ENCODE measurements at places on chromosomes 6 and 20.
A peak's percentile ranks its signal among the peaks of the same experiment; 100 is the strongest.

DNA sequence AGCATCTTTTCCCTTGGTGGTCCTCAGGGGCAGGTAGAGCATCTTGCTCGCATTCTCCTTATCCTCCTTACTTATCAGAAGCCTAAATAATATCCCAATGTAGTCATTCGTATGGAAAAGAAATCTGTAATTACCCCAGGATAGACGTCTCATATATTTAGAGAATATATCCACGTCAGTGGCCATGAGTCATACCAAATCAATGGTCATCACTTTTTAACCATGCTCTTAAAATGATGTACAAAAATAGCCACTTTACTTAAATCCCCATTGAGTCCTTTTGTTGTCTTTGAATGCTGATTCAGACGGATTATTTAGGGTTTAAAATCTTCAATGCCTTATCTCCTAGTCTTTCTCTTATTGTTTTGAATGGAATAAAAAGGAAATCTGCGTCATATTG is 231.7 kb upstream of the STXBP5 start:
- no peak for DNase-seq

DNA sequence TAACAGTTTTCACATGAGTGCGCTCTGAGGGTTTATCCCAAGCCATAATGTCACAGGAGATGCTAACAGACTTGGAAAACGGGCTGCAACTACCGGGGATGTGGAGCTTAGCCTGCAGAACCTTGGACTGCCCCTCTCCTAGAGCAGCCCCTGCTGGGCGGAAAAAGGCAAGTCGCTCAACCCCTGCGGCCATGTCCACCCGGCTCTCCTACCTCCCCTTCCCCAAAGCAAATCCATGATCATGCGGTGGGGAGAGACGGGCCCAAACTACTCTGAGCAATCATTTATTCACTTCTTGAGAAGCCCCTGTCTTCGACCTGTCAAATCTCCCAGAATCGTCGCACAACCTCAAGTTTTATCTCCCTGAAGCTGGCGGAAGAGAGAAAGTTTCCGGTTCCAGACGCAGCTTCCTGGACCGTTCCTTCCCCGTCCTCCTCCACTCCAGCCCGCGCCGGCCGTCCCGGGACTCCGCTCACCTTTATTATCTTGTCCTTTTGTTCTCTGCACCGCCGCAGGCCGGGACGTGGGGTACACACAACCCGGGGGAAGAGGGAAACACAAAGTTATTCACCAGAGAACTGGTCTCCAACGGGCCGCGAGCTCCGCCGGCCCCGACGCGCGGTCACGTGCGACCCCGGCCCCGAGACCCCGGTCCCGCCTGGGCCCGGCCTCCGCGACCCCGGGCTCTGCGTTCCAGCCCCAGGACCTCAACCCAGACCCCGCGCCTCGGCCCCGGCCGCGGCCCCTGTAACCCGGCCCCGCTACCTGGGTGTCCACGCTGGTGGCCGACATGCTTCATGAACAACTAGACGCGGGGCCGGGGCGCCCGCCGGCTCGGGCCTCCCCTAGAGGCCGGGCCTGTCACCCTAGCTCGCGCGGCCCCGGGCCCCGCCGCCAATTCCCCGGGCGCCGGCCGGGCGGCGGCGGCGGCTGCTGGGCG is 560 bp downstream of the YTHDF1 start:
- DNase-seq = no peak

GRCh38 chr20:45452772-45453691 is 16.5 kb upstream of the WFDC2 start:
- no peak for DNase-seq

- DNase-seq = no peak
These were observed 58.3 kb downstream of the IPCEF1 start for GRCh38 chr6:154298297-154298696.

GRCh38 chr6:166417285-166417691 is 34.5 kb upstream of the MPC1 start:
- no peak for DNase-seq

- no peak for DNase-seq
These were observed 72.3 kb downstream of the CDYL start for GRCh38 chr6:4848382-4849068.

DNA sequence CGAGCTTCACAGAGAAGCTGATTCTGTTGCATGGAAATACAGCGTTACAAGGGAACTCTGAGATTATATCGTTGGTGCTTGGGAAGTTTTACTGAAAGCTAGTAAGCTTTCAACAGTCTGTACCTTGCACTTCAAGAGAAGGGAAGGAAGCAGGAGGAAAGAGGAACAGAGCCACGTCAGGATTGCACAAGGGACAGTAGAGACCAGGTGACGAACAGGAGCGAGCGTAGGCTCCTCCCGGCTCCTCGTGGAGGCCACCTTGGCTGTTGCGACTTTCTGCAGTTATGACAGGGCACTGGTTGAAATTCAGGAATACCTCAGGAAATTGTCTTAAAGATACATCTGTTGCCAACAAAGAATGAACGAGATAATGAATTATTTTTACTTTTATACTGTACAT is 18.8 kb downstream of the RTF2 start:
- no peak for DNase-seq

- DNase-seq = no peak
These were observed 34.2 kb upstream of the B4GALT5 start for GRCh38 chr20:49747707-49748524.

DNA sequence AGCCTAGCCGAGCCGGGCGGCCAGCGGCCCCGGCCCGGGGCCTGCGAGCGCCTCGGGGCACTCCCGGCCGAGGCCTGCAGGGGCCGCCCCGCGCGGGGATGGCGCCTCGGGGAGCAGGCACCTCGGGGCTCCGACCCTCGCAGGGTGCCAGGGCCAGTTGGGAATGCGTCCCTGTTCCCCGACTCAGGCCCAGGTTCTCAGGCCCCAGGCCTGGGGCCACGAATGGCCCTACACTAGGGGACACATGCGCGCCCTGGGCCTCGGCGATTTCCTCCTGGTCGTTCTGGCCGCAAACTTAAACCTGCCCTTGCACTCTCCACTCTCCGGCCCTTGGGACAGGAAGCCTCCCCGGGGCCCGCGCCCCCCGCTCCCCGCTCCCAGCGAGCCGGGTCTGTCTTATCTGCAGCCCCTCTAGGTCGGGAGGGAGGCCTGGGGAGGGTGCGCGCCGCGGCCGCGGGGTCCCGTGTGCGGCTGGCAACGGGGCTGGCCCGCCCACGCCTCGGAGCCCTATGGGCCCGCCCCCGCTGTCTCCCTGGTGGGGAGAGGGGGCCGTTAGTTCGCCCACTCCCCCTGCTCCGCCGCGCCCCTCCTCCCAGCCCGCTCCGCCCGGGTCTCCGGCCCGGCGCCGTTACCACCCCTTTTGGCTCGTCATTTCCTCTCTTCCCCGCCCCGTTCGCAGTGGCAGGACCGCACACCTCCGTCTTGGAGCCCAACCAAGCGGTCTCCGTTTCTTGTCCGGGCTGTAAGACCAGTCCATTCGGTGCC is 611 bp downstream of the NFYA start:
- peak; percentile 50 for DNase-seq

DNA sequence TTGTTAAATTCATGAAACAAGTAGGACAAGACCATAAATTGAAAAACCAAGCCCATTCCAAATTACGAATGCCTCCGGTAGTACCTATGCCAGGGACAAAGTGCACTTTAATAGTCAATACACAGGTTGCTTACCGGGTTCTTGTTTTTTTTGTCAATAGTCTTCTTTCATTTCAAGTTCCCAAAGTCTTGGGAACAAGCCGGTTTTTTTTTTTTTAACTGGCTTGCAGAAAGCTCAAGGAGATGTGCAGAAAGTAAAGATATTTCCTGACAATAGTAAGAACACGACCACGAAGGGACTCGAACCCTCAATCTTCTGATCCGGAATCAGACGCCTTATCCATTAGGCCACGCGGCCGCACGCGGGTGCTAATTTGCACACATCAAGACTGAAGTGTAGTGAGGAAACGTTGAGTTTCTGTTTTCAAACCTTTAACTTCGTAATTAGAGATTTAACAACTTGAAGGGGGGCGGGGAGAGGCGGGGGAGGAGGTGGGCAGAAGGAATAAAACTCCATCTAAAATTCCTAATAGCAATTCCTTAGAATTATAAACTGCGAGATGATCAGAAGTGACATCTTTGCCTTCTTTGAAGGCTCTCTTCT is 181.0 kb downstream of the TRIM27 start:
- no peak for DNase-seq

- no peak for DNase-seq
These were observed 7.8 kb upstream of the MRPS10 start for GRCh38 chr6:42225419-42225818.

GRCh38 chr20:14199111-14199510 is 138.3 kb downstream of the FLRT3 start:
- no peak for DNase-seq

DNA sequence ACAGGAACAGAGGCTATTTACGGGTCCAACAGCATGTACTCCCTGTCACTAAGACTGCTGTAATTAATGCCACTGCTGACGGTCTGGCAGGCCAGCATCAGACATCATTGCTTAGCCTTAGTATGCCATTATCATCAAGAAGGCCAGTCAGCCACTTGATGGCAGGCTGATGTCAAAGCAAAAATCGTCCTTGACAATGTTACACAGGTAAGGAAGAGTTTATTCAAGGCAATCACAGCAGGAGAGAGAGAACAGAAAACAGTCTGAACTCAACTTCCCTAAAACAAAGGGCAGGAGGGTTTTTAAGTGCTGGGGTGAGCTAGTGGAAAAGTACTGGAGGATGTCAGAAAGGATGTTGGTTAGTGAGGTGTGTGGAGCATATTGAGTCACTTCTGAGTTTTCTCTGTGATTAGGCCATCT is 25.1 kb downstream of the FKBP1C start:
- no peak for DNase-seq

DNA sequence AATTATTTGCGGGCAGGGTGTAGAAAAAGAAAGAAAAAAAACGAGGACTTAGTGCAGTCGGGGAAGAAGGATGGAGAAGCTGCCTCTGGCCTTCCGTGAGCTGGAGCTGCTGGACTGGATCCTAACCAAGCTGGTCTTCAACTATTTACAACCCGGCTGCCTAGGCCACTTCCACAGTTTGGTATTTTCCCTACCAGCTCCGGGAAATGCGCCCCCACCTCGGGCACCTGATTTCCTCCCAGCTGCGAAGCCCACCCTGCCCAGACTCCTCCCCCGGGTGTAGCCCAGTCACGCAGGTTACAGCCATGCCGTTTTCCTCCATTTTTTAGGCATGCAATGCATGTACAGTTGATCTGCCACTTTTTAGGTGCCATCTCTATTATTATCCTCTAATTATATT is 21.2 kb downstream of the THEMIS start:
- DNase-seq = no peak

DNA sequence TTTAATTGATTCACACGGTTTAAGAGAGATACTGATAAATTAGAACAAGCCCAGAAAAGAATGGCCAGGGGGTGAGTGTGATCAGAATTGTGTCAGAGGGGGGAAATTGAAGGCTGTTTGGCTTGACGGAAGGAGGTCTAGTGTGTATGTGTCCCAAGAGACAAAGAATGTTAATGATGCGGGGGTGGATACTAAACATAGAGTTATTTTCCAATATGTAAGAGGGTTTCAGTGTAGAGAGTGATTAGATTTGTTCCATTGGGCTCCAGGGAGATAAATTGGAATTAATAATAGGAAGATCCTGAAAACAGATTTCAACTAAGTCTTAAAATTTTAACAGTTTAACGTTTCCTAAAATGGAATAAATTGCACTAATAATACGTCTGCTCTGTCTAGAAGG is 38.1 kb upstream of the UTRN start:
- no peak for DNase-seq

GRCh38 chr20:40970218-40970617 is 58.4 kb upstream of the TOP1 start:
- no peak for DNase-seq

DNA sequence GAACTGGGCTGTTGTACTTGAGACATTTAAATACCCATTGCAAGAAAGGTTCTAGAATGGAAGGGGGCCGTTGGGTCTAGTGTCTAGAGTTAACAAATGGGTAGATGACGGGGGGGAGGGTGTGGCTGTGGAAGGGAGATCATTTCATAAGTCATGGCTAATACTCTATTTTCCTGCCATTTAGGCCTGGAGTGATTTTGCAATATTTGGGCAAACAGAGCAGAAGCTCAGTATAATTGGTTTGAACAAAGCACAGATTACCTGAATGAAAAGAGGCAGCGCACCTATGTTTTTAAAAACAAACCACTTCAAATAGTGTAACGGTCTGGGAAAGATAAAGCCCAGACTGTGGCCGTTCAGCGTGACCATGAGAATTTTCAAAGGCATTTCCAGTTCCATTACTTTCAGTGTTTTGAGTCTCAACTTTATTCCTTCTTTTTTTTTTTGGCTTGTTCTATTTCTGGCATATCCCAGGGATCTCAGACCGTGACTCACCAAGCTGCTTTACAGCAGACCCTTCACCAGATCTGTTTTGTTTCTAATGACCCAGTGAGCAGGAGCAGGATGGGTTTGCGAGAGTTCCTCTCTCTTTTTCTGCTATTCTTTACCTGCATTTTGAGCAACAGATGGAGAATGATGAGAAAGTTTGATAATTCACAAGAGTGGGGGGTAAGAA is 73.7 kb downstream of the LYRM2 start:
- DNase-seq = no peak

GRCh38 chr6:5173810-5174209 is 86.9 kb downstream of the LYRM4 start:
- DNase-seq = no peak

DNA sequence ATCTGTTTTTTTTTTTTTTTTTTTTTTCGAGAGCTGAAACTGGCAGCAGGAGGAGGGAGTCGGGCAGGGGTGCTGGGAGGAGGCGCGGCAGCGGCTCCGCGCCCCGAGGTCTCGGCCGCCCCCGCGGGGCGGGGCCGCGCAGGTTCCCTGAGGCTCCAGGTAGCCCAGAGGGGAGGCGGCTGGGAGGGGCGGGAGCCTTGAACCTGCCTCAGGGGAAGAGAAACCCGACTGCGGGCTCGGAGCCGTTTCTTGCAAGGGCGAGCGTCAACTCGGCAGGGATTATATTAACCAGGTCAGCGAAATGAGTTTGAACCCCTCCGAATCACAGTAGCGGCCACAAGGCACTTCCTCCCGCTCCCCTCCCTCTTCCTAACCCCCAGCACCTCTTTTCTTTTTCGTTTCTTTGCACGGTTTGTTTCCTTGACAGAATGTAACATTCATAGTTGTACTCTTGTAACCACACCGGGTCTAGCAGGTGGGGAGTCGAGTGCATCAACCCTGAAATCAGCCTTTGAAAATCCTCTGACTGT is 2.0 kb downstream of the MYB start:
- peak; percentile 32 for DNase-seq

DNA sequence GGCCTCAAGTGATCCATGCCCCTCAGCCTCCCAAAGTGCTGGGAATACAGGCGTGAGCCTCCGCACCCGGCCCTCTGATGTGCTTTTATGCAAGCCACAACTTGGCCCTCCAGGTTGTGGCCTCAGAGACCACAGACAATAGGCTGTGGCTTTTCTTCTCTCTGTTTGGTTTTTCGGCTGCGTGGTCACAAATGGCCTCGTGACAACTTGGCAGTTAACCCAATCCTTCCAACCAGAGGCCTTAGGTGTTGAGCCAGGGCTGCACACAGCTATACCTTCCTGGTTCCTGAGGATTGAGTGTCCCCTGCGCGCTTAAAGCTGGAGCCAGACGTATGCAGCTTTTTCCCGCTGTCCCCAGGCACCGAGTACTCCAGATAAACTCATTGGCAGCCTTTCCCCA is 6.3 kb upstream of the TGM3 start:
- DNase-seq = no peak

- DNase-seq = no peak
These were observed 379.9 kb upstream of the IRAK1BP1 start for GRCh38 chr6:78487401-78487800.

Measured in stimulated activated CD8-positive, alpha-beta memory T cell treated with anti-CD3 and anti-CD28 coated beads, Interleukin-4, amount 100 ng/mL, for 4 hours (primary cell).